ENCODE measurements at places on chromosomes 5 and 9. TPM values are rescaled to one million over a fixed set of nuclear protein-coding genes. Genes with fewer than 3 reads are reported as not detected.

The SLU7 gene
- total RNA-seq: 45.7 TPM

The NDOR1 gene
- 15.6 TPM for total RNA-seq

DNA sequence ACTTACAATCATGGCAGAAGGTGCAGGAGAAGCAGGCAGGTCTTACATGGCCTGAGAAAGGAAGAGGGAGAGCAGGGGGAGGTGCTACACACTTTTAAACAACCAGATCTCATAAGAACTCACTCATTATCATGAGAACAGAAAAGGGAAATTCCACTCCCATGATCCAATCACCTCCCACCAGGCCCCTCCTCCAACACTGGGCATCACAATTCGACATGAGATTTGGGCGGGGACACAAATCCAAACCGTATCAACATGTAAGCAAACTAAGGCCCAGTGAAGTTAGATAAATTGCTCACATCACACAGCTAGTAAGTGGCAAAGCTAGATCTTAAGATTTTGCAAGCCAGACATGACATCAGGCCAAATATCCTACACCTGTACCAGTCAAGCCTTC lies 48.3 kb upstream of the RIC1 start:
- DNase-seq: no peak

The CDH18 gene
- 7.0 TPM for total RNA-seq

The KCNN2 gene
- not detected for total RNA-seq

The SHISAL2B gene
- not detected for total RNA-seq

DNA sequence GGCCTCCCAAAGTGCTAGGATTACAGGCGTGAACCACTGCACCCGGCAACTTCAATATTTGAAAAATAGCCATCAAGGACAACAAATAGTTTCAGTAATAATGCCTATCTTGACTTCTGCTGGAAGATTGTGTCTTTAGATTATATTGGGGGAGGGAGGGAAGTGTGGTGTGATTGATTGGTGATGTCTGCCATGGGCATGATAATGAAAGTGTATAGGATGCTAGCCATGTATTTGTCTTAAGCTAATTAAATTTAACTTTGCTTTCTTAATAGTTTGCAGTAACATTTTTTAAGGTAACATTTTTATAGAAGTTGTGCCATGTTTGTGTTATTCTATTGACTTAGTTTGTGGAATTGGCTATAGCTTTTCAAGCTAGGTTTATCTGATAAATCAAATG lies 4.6 kb downstream of the JMY start:
- no peak for DNase-seq

- no peak for DNase-seq
Observed at GRCh38 chr5:34826347-34826746, 12.6 kb upstream of the TTC23L start.

DNA sequence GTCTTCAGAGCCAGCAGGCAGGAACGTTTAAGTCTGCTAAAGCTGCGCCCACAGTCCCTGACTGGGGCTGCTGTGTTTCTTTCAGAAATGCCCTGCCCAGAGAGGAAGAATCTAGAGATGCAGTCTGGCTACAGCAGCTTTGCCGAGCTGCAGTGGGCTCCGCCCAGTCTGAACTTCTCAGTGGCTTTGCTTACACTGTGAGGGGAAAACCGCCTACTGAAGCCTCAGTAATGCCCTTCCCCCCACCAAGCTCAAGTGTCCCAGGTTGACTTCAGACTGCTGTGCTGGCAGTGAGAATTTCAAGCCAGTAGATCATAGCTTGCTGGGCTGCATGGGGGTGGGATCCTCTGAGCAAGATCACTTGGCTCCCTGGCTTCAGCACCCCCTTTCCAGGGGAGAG lies 78.4 kb downstream of the SREK1 start:
- no peak for DNase-seq

GRCh38 chr5:158349987-158350386 lies 491.0 kb upstream of the CLINT1 start:
- DNase-seq: no peak

DNA sequence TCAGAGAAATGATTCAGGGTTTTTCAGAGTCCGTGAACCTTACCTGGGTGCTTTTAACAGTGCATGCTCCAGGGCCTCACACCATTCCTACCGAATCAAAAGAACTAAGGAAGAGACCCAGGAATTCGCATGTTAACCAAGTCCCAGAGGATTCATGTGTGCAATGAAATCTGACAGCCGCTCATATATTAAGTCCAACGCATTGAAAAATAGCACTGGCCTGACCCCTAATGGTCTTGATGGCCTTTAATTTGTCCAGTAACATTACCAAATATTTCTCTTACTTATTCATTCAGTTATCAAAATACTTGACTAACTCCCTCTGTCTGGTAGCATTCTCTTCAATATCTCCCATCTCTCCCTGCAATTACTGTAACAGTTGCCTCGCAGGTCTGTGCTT lies 55.0 kb upstream of the MARCHF11 start:
- DNase-seq: no peak

The RIC1 gene
- total RNA-seq: 7.0 TPM

The ITGA2 gene
- total RNA-seq: 41.8 TPM

- DNase-seq: no peak
Observed at GRCh38 chr5:56851258-56851941, 36.1 kb downstream of the MAP3K1 start.

The GPRIN1 gene
- 18.9 TPM for total RNA-seq

DNA sequence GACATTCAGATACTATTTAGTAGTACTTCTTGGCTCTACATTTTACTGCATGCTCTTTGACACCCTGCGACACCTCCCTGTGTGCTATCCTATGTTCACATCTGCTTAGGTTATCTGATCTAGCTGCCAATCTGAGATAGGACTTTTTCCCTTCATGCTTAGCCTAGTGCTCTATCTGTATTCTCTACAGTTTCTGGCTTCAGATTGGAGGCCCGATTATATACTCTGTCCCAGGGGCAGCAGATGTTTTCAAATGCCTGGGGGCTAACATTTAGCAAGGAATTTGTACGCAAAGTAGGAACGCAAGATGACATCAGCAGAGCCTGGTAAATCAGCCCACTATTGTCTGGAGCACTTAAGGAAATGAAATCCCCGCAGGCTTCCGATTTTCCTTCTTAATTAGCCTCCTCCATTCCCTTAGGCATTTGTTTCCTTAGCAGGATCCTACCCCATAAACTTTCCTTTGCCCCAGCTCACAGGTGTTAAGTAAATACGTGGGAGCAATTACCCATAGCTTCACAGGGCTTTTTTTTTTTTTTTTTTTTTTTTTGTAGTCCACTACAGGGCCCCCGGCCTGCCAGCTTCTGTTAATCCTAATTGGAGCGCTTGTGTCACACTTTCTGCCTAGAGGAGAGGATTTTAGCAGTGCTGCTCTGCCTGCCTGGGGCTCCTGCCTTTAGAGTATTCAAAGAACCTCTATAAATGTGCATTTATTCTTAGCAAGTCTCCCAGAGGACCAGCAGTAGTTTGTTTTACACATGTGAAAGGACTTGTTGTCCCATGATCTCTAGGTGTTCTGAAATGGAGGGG lies 61.1 kb upstream of the LPAR1 start:
- DNase-seq: no peak

- DNase-seq: peak; percentile 32
Observed at GRCh38 chr5:21919414-21920022, 933.6 kb downstream of the CDH12 start.

The CDH9 gene
- 0.10 TPM for total RNA-seq

The FYB1 gene
- 0.46 TPM for total RNA-seq
